ENCODE measurements at places on chromosomes 6 and 20. TPM values are rescaled to one million over a fixed set of nuclear protein-coding genes. Genes with fewer than 3 reads are reported as not detected.

DNA sequence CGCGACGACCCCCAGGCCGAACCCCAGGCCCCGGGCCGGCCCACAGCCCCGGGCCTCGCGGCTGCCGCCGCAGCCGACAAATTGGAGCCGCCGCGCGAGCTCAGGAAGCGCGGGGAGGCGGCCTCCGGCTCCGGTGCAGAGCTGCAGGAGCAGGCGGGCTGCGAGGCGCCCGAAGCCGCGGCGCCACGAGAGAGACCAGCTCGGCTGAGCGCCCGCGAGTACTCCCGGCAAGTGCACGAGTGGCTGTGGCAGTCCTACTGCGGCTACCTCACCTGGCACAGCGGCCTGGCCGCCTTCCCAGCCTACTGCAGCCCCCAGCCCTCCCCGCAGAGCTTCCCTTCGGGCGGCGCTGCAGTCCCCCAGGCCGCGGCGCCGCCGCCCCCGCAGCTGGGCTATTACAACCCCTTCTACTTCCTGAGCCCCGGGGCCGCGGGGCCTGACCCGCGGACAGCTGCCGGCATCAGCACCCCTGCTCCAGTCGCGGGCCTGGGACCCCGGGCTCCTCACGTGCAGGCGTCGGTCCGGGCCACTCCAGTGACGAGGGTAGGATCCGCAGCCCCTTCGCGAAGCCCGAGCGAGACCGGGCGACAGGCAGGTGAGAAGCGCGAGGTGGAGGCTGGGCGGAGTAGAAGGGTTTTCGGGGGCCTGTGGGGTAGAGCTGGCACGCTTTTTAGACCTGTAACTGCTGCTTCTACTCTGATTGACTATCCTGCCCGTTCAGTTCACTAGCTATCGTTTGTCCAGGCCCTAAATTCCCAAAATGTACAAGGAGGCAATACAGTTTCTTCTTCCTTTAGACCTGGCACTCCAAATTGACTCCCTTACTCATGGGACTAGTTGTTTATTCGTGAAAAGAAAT lies 654 bp downstream of the FAM8A1 start:
- no peak for DNase-seq

- no peak for DNase-seq
These were observed 2.9 kb upstream of the GZF1 start for GRCh38 chr20:23358923-23359593.

- no peak for DNase-seq
These were observed 38.0 kb downstream of the FOXP4 start for GRCh38 chr6:41584205-41584604.

DNA sequence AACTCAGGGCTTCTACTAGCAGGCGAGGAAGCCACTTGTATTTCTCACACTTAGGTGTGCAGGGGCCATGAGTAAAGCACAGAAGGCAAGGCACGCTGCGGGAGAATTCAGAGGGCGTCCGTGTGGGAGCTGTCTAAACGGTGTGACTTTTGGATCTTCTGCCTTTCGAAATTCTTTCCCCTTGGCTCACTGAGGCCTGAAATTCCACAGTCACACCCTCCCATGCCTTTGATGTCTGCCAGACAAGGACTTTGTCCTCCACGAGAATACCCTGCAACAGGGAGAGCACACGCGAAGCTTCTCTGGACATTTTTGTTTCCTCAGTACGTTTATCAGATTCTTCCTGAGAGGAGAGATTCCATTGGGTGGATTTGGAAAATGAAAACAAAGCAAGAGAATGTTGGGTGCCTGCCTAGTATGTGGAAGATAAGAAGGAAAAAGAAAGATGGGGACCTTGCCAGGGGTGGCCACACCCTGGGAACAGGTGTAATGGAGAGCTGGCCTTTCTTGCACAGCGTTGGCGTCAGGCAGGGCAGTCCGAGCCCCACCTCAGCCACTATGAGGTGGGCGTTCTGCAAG lies 235.7 kb downstream of the MYLK4 start:
- no peak for DNase-seq

GRCh38 chr20:33840759-33841435 lies 29.7 kb downstream of the CHMP4B start:
- DNase-seq, result no peak

DNA sequence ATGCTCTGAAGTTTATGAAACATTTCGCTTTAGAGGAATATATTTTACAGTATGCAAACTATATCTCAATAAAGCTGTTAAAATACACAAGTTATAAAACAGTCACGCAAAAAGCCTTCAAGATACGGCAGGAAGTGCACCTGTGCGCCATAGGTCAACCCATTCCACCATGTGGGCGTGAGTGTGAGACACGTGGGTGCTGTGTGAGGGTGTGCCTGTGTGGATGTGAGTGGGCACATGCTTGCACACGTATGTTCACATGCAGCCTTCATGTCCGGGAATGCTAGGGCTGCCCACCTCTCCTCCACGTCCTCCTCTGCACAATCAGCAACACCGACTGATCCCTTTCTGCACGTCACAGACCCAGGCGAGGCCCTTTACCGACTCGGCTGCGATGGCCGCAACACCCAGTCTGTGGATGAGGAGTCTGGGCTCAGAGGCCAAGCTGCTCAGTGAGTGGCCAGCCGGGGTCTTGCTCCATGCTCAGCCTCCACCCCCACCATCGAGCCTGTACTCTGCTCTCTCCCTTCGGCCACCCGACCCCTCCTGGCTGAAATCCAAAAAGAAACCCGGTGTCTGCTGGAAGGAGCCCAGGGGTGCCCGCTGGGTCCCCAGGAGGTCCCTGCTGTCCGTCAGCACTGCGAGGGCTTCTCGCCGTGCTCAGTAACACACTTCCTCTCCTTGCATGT lies 3.0 kb upstream of the FRMD1 start:
- DNase-seq, result no peak

The COL9A3 gene
- total RNA-seq, result 3.5 TPM

The POM121L2 gene
- not detected for total RNA-seq

The B3GAT2 gene
- total RNA-seq, result 0.16 TPM

The CD24 gene
- 12.9 TPM for total RNA-seq

All from omental fat pad (tissue), 4 donors.